ENCODE measurements at places on chromosomes 6 and 20. TPM values are rescaled to one million over a fixed set of nuclear protein-coding genes. Genes with fewer than 3 reads are reported as not detected.

FAM209B gene
- polyA plus RNA-seq: 0.26 TPM

TMEM74B gene
- polyA plus RNA-seq: 10.9 TPM

FGD2 gene
- 0.29 TPM for polyA plus RNA-seq

PRDM13 gene
- not detected for polyA plus RNA-seq

ZBTB22 gene
- 40.7 TPM for polyA plus RNA-seq

SOX18 gene
- polyA plus RNA-seq: 3.5 TPM

HLA-DQB2 gene
- polyA plus RNA-seq: not detected

GRIK2 gene
- polyA plus RNA-seq: 0.45 TPM

WFDC10B gene
- polyA plus RNA-seq: not detected

CDH26 gene
- 0.38 TPM for polyA plus RNA-seq

DNAH8 gene
- not detected for polyA plus RNA-seq

ELOVL4 gene
- 12.9 TPM for polyA plus RNA-seq

TMEM170B gene
- polyA plus RNA-seq: 2.1 TPM

PAQR8 gene
- polyA plus RNA-seq: 19.7 TPM

KIF6 gene
- 1.7 TPM for polyA plus RNA-seq

LAMA5 gene
- 168 TPM for polyA plus RNA-seq

SNAI1 gene
- polyA plus RNA-seq: 7.8 TPM

SLC17A3 gene
- polyA plus RNA-seq: not detected

SYCP2 gene
- polyA plus RNA-seq: 0.07 TPM

PTCRA gene
- not detected for polyA plus RNA-seq

BTNL2 gene
- polyA plus RNA-seq: not detected

TFAP2B gene
- not detected for polyA plus RNA-seq

LY6G6D gene
- polyA plus RNA-seq: not detected

EDN3 gene
- not detected for polyA plus RNA-seq

CTCFL gene
- 0.09 TPM for polyA plus RNA-seq

HAO1 gene
- not detected for polyA plus RNA-seq

COL20A1 gene
- 1.4 TPM for polyA plus RNA-seq
